Stimulated activated CD4-positive, alpha-beta T cell treated with anti-CD3 and anti-CD28 coated beads, Interleukin-1b, Interleukin-23, amount 100 ng/mL, for 24 hours (primary cell): ENCODE measurements at places on chromosomes 1 and 21.

DNA sequence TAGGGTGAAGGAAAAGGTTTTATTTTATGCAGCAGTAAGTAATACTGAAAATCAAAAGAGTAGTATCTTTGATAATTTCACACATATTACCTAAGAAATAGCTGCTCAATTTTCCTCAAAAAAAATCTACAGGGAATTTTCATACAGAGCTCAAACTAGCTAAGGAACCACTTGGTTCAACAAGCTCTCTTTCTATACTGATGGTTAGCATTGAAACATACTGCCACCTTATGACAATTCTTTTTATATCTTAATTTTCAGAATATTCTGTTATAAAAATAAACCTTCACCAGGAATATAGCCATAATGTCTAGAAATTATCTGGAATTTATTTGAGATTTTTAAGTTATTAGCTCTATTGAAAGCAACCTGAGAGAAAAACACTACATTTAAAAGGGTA is 142.1 kb downstream of the DPYD start:
- no peak for DNase-seq

- no peak for DNase-seq
Observed at GRCh38 chr1:225748529-225748928, 29.1 kb upstream of the SRP9 start.

GRCh38 chr1:14017531-14017961 is 317.6 kb downstream of the PRDM2 start:
- no peak for DNase-seq

DNA sequence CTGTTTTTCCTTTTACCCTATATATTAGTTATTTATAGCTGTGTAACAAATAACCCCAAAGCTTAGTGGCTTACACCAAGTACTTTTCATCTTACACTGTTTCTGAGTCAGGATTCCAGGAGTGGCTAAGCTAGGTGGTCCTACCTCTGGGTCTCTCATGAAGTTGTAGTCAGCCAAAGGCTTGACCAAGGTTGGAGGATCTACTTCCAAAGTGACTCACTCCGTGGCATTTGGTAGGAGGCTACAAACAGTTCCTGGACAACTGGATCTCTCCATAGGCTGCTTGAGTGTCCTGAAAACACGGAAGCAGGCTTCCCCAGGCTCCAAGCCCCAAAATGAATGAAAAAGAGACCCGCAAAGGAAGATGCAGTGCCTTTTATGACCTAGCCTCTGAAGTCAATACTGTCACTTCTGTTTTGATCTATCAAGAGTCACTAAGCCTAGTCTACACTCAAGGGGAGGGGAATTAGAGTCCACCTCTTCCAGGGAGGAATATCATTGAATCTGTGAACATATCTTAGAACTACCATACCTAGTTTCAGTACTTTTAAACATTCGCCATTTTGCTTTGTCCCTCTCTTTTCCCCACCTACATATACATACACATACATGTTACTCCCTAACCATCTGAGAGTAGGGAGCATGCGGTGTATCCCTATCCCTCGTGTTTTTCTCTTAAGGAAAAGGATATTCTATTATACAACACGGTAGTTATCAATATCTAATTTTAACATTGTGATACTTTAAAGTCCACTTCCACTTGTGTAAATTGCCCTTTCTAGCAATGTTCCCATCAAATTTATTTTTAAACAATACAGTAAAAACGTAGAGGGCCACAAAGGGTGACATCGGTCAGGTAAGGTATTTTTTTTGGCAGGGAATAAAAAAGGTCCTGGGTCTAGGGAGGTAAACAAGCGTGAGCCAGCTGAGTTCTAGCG is 67.2 kb downstream of the SLC35A3 start:
- no peak for DNase-seq

DNA sequence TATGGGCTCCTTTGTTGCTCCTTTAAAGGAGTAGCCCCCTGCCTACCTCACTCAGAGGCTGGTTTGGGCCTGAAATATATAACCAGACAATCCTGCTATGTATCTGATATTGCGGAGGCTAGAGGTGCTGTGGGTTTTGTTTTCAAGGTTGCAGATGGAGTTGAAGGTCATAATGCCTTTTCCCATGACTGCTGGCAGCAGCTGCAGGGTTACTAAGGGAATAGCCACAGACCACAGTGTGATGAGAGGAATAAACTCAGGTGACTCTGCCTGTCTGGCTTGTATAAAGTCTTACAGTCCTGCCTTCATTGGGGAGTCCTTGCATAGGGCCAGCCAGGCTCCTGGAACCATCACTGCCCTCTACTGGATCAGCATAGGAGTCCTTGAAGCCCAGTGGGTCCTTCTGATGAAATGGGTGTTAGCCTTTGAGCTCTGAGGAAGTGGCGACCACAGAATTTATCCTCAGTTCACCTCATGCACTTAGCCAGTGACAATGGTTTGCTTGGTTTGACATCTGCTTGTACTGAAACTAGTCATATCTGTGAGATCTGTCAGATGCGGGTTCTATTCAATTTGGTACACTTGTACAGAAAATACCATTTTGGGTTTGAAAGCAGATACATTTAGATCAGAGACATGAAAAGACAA is 174.4 kb upstream of the HMCN1 start:
- no peak for DNase-seq

DNA sequence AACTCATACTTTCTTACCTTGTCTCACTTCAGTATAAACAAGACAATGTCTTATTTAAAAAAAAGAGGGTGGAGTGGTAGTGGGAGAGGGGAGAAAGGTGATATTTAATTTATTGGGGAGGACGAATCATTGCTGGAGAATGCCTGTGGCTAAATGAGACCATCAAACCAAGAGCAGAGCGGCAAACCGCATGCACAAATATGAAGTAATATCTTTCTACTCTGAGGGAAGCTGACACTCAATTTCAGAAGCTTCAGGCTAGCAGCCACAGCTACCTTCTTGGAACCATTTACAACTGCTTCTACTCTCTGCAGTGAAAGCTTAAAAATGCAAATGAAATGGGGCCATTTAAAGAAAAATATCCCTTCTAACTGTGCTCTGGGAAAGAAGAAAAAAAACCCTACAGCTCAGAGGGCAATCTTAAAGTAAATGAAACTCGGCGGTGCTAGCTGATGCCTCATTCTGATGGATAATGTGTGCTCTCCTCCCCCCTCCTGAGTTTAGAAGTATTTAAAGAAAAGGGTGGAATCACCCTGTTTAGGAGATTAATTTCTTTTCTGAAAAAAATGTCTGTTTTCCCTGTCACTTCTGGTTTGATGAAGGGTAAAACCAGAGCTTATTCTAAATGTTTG is 178.2 kb upstream of the CAMK1G start:
- no peak for DNase-seq

DNA sequence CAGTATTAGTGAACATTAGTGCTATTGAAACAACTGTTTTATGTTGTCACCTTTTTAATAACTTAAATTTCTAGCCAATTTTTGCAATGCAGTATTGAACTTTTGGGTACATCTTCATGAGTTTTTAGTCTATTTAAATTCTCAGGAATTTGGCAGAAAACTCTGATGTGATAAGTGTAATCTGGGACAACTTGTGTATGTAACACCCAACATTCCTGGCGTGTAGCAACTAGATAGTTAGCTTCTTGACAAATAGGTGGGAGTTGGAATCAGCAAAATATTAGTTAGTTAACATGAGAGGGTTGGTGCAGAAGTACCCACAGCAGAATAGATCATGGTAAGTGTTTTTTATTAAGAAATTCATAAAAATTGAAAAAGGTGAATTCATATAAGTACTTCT is 111.6 kb downstream of the ITSN1 start:
- no peak for DNase-seq

- DNase-seq, result no peak
Observed at GRCh38 chr1:32276032-32276782, 15.7 kb upstream of the HDAC1 start.

GRCh38 chr1:63804829-63805484 is 31.1 kb downstream of the ROR1 start:
- DNase-seq, result no peak

GRCh38 chr1:220655509-220655908 is 34.7 kb upstream of the C1orf115 start:
- DNase-seq, result no peak

DNA sequence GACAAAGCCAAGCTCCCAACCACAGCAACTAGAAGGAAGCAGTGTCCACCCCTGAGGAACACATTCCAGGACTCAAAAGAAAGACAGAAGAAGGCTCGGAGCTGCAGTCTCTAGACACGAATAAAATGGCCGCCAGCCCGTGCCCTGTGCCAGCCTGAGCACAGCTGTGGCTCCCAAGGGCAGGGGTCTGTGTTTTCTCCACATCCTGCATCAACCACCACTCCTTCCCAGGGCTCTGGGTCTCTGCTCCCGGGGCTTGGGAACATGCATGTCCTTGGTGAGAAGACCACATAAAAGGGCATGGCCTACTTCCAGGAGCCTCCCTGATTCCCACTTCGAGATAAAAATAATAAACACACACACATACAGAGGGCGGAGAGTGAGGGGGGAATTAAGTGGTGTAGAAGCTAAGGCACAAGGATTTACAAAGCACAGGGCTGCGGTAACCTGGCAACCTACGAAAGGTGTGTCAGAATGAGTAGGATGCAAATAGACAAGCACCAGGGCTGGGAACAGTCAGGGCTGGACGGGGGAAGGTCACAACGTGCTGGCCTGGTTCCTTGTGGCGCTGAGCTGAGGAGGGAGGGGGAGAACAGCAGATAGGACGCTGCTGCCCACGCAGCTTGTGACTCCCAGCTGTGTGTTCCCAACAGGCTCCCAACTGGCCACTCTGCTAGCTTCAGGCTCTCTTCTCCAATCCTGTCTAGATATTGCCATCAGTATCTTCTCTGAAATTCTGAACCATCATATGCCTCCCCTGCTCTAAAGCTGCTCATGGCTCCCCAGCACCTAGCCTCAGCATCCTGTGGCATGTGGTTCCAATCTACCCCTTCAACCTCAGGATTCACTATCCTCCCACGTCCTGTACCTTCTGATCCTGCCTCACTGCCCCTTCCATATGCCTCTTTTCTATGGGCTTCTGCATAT is 72.5 kb downstream of the CD34 start:
- DNase-seq, result no peak

DNA sequence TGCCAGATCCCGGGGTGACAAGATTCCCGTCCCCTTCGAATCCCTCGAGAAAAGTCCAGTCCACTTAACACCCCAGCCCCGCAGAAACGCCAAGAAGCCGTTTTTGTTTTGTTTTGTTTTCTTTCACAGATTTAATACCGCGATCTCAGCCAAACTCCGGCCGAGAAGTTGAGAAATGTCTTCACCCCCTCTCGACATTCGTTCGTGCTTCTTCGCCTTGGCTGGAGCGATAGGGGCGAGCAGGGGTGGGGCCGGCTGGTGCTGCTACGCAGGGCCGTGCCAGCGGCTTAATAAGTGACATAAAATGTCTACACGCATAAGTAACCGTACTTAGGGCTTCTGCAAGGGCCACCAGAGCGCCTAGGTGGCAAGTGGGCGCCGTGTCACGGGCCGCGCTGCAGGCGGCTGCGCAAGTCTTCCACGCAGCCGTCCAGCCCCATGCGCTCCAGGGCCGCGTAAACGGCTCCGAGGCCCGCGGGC is 4.9 kb downstream of the TNFRSF25 start:
- no peak for DNase-seq

GRCh38 chr1:15870421-15870820 is 22.9 kb downstream of the SPEN start:
- no peak for DNase-seq

- no peak for DNase-seq
Observed at GRCh38 chr1:173867141-173867752, 542 bp downstream of the GAS5 start.

- DNase-seq, result no peak
Observed at GRCh38 chr1:151713874-151714273, 2.7 kb downstream of the CELF3 start.

- DNase-seq, result no peak
Observed at GRCh38 chr1:212461916-212462660, 29.4 kb downstream of the NENF start.

- no peak for DNase-seq
Observed at GRCh38 chr1:87706779-87707228, 378.1 kb downstream of the LMO4 start.

DNA sequence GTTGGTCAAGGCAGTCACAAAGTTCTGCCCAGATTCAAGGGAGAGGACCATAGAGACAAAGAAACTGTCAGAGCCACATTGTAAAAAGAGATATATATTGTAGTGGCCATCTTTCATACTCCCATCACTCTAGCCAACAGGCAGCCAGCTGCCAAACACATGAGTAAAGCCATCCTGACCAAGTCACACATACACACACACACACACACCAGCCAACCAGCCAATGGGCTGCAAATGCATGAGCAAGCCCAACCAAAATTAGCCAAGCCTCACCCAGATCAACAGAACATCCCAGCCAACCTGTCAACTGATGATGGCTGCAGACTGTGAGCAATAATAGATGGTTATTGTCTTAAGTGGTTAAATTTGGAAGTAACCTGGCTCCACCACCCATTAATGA is 120.7 kb downstream of the SEC16B start:
- no peak for DNase-seq

GRCh38 chr1:155051777-155052398 is 772 bp downstream of the ADAM15 start:
- no peak for DNase-seq

DNA sequence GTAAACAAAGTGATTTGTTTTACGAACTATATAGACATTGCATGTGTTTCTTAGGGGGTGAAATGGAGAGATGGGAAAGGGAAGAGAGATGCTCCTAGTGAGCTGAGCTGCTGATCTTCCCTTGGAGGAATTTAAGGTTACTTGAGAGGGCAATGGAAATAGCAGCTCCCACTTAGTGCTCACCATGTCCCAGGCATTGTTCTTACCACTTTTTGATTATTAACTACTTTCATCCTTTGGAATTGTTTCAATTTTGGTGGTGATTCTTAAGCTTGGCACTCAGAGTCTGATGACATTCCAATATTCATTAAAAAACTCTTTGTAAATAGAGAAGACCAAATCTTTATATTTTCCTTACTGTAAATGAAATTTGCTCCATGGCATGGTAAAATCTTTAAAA is 124.9 kb downstream of the ITSN1 start:
- DNase-seq, result no peak

DNA sequence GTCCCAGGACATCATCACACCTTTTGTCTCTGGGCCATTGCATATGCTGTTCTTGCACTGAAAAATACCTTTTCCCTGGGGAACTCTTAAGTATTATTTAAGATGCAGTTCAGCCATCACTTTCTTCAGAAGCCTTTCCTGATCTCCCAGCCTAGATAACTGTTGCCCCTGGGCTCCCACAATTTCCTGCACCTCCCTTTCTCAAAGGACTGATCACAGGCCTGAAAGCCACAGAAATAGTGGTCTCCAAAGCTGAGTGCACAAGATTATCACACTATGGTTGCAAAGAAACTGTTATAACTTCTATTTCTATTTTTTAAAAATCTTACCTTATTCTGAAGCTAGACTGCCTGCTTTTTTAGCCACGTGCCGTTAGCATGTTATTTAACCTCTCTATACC is 2.8 kb upstream of the ZSCAN20 start:
- no peak for DNase-seq

- DNase-seq, result no peak
Observed at GRCh38 chr1:41936107-41936506, 17.4 kb upstream of the HIVEP3 start.

GRCh38 chr1:201480231-201481003 is 11.4 kb upstream of the PHLDA3 start:
- peak; percentile 33 for DNase-seq

GRCh38 chr1:180586671-180587155 is 27.9 kb downstream of the OVAAL start:
- DNase-seq, result no peak

- DNase-seq, result no peak
Observed at GRCh38 chr1:32353431-32353830, 8.9 kb downstream of the FAM229A start.

GRCh38 chr1:7014640-7014930 is 229.3 kb downstream of the CAMTA1 start:
- no peak for DNase-seq
